ENCODE measurements at places on chromosomes 1 and 21.

- DNase-seq = no peak
Measured at GRCh38 chr1:55232448-55233144, 17.4 kb upstream of the USP24 start.

DNA sequence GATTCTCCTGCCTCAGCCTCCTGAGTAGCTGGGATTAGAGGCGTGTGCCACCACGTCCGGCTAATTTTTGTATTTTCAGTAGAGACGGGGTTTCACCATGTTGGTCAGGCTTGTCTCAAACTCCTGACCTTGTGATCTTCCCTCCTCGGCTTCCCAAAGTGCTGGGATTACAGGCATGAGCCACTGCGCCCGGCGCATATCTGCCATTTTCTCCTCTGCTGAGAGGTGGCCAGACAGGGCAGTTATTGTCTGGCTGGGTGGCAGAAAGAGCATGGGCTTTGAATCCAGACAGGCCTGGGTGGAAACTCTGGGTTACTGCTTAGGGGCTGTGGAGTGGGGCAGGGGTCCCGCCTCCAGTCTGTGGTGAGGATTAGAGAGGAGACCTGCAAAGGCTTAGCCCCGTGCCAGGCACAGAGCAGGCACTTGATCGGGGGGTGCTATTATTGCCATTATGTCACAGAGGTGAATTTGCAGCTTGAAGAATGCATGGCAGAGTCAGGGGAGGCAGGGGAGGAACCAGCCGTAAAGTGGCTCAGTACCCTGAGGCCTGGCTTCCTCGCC is 73.9 kb downstream of the MAN1C1 start:
- no peak for DNase-seq

- DNase-seq = peak; percentile 63
Measured at GRCh38 chr1:3483801-3484444, 29.5 kb downstream of the ARHGEF16 start.

DNA sequence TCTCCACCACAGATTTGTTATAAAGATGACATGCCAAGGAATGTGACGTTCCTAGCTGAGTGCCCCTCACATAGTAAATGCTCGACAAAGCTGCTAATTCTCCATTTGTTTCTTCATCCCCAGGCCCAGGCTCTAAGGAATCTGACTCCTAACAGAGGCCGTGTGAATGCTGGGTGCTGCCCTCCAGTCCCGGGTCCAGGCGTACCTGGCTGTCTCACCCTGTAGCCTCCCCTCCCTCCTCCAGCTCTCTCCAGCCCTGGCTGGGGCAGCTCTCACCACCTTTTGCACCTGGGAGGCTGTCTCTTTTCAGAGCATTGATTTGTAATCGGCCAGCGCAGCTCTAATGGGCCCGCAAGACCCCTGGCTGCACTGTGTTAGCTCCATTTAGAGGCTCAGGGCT is 11.2 kb upstream of the KLHDC7A start:
- no peak for DNase-seq

DNA sequence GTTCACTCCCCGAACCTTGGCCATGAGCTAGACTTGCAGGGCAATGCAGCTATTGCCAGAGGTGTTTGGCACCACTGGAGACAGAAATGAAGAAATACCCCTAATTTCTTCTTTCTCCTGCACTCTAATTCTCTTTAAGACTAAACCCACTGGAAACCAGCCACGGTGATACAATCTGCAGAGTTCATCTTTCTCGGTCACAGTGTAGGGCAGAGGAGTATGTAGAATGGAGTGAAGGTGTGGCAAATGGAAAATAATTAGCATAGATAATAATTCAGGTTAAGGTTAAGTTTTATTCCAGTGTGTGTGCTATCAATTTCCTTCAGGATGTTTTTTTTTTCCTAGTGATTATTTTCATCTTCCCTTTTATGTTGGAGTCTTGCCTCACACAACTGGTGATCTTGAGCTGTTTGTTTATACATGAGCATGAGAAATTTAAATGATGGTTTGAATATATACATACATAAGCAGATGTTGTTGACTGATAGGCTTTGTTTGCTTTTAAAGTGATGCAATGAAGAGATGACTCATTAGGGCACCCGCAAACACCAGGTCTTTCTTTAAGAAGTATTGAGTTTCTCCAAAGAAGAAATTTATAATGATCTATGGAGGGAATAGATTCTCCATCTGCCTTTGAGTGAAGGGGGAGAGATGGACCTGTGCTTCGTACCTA is 81.9 kb downstream of the SPATA17 start:
- DNase-seq = no peak

- no peak for DNase-seq
Measured at GRCh38 chr1:119331915-119332314, 36.7 kb upstream of the HAO2 start.

DNA sequence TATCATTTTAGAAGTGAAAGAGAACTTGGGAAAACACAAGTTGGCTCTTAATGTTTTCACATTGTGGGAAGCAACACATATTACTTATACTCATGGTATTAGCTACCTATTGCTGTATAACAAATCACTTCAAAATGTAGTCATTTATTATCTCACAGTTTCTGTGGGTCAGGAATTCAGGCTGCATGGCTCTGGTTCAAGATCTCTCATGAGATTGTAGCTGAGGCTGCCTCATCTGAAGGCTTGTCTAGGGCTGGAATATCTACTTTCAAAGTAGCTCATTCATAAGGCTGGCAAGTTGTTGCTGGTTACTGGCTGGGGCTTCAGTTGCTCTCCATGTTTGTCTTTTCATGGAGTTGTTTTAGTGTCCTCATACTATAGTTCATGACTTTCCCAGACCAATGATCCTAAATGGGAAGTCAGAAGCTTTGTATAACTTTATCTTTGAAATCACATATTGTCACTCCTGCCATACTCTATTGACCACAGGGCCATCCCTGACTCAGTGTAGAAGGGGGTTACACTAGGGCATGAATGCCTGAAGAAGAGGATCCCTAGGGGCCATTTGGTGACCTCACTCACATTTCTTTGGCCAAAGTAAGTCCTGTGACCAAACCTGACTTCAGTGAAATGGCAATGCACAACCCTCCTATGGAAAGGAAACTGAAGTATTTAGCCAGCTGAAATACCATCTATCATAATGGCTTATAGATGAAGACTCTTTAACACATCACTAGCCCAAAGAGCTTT is 37.9 kb upstream of the POU2F1 start:
- DNase-seq = no peak

- DNase-seq = no peak
Measured at GRCh38 chr1:14826172-14826636, 227.7 kb downstream of the KAZN start.

- no peak for DNase-seq
Measured at GRCh38 chr1:45876000-45876617, 72.7 kb downstream of the MAST2 start.

DNA sequence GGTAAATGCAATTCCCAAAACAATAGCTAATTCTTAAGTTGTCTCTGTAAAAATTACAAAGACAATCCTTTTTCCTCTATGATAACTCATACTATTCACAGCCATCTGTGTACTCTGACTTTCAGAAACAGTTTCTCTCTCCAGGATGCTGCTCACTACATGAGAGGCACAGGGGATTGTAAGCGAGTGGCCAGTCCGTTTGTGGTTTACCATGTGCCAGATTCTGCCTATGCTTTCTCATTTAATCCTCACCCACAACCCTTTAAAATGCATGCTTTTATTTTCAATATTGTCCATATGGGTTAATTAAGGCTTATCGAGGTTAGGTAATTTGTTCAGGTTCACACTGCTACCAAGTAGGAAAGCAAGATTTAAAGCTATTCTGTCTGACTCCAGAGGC is 23.0 kb downstream of the RGS1 start:
- DNase-seq = no peak

GRCh38 chr1:180482425-180483275 is 19.7 kb downstream of the ACBD6 start:
- no peak for DNase-seq

- DNase-seq = no peak
Measured at GRCh38 chr1:29145739-29146437, 22.2 kb upstream of the TMEM200B start.

- DNase-seq = no peak
Measured at GRCh38 chr1:162670928-162671663, 38.8 kb downstream of the DDR2 start.

DNA sequence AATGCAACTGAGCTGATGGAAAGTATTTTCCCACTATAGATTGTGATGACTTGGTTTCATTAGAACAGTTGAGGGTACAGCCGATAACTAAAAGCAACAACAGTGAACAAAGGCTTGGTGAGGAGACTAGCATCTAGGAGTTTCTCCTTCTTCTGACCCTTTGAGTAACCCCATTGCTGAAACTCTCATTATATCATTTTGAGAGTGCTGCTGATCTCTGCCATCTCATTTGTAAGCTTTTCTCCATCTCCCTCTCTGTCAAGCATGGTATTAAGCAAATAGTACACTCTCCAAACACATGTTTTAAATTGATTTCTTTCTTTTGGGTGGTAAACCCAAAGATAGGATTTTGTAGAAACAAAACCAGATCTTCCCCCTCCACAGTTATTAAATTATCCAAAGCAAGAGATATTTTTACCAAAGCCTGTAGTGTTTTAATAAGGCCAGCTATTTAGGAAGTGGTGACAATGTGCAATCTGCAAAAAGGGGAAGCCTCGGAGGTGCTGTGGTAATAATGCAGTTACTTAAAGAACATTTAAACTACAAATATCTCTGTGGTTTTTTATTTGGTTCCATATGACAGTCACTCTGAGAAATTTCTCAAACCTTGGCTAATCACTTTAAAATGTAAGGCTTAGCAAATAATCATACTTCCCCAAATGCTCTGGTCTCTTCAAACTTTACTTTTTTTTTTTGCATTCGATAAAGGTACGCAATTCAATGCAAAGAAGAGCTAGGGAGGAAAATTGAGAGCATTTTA is 287.5 kb downstream of the HLX start:
- DNase-seq = no peak

GRCh38 chr1:90902672-90903071 is 119.2 kb downstream of the ZNF644 start:
- DNase-seq = no peak

DNA sequence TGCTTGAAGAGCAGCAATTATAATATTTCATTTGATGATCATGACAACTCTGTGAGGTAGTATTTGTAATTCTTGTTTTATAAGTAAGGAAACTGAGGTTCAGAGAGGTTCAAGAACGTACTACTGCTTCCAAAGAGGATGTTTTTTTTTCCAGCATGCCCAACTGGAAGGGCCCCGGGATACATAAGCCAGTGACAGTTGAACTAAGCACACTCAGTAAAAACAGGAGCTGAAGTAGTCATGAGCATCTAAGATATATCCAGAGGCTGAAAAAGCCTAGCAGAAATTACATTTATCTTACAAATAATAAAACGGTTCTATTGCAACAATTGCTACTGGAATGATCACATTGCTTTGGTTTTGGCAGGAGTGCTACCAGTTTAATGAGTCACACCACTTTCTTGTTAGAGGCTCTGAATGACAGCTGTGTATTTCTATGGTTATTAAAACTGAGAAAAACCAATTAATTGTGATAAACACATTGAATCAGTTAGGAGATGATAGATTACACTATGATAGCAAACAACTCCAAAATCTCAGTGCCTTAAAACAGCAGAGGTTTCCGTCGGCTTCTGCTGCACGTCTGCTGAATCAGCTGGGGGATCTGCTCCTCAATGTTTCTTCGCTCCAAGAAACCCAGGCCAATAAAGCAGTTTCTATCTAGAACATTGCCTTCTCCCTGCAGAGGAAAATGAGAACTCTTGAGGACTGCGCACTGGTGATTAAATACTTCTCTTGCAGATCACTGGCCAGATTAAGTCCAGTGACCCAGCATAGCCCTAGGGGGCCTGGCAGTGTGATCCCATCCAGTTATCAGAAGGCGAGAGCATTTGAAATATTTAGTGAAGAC is 522.7 kb downstream of the PLPP3 start:
- no peak for DNase-seq

- no peak for DNase-seq
Measured at GRCh38 chr1:119784191-119784781, 15.6 kb upstream of the HMGCS2 start.

GRCh38 chr1:193404236-193404635 is 217.8 kb upstream of the B3GALT2 start:
- DNase-seq = no peak

- DNase-seq = peak; percentile 61
Measured at GRCh38 chr1:239386453-239387303, at the start of gene CHRM3. TSS of gene CHRM3 (plus strand) at chr1:239386568. CDS start at chr1:239907452, 520,884 bp downstream.

GRCh38 chr1:88661951-88662699 is 21.9 kb upstream of the PKN2 start:
- no peak for DNase-seq

All from dorsolateral prefrontal cortex (tissue), 122 donors.